Choroid plexus epithelial cell (primary cell): ENCODE measurements at places on chromosomes 1 and 21.
A peak's percentile ranks its signal among the peaks of the same experiment; 100 is the strongest.

GRCh38 chr1:161297415-161297814 is 12.4 kb downstream of the MPZ start:
- no peak for DNase-seq

DNA sequence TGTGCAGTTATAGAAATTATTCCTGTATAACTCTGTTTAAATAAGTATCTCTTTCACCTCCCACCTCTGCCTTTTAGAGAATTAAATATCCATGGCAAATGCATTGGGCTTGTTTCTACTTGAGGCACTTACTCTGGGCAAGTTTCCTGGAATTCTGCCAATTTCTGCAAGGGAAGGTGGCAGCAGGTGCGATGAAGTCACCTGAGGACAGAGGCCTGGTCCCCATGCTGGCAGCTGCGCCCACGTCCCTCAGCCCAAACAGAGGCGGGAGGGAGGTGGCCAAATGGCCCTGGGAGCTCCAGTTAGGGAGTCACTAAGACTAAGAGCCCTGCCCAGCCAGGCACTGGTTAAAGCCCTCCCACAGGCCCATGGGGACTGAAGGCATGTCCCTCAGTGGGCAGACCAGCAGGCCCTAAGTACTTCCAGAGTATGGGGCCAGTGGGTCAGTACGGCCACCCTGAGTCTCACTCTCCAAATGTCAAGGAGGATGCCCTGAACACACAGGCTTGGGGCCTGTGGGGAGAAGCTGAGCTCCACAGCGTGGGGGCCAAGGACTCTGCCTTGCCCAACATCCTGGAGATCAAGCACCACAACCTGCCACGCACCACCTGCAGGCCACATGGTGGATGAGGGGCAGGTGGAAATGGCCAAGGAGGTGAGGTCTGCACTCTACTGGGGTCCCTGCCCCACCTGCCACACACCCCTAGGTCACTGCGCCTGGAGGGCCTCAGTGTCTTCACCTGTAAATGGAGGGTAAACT is 19.4 kb downstream of the ACOT7 start:
- no peak for DNase-seq

DNA sequence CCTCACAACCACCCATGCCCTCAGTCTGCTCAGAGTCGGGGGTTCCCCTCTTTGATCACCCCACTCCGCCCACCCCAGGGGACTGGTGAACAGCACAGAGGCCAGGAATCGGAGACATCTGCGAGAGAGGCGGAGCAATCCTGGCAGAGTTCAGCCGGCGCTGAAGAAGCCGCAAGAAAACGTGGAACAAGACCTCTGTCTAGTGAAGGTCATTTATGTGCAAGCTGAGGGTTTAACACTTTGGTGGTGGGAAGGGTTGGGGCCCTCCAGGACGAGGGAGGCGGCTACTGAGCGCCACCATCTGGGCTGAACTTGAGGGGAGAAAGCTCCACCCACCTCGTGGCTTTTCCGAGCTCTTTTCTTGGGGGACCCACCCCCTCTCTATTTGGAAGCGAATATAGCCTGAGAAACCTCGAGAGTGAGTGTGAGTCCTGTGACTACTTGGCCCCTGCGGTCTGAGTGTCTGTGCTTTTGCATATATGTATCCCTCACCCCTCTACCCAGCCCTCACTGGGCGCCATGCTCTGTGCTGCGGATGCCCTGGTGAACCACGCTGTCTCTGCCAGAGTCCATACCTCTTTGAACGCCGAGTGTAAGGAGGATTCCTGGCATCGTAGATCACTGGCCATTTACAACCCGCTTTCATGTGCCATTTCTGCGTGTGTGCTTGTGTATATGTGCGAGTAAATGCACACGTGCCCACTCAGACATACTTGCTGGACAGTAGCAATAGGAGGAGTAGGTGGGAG is 1.2 kb upstream of the EPHA10 start:
- DNase-seq = peak; percentile 24

DNA sequence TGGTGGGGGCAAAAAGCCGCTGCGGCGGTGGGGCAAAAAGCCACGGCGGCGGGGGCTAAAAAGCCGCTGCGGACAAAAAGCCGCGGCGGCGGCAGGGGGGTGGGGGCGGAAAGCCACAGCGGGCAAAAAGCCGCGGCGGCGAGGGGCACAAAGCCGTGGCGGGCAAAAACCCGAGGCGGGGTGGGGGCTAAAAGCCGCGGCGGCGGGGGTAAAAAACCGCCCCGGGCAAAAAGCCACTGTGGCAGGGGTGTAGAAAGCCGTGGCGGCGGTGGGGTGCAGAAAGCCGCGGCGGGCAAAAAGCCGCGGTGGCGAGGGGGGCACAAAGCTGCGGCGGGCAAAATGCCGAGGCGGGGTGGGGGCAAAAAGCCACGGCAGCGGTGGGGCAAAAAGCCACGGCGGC is 3901.8 kb downstream of the SRGAP2C start:
- no peak for DNase-seq

DNA sequence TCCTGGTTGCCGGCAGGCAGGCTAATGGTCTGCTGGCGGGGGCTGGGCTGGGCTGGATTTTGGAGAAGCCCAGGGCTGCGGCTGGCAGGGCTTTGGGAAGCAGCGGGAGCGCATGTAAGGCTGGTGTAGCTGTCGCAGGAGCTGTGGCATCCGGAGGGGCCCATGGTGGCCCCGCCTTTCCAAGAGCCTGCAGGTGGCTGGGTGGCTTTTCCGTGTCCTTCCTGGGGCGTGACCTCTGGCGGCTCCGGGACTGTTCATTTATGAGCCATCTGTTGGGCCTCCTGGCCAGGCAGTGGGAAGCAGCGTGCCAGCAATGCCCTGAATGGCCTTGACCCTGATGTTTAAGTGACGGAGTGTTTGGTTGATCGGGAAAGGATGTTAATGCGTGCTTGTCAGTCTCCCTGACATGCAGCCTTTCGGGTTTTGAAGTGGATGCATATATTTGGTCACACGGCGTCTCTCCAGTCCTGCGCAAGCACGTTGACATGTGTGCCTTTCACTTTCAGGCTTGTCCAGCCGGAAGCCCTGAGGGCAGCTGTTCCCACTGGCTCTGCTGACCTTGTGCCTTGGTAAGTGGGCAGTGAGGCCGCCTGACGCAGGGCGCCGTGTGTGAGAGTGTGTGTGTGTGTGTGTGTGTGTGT is 38.5 kb downstream of the AGPAT3 start:
- no peak for DNase-seq
